Hematopoietic multipotent progenitor cell treated with erythropoietin and hydrocortisone succinate and interleukin-3 and kit ligand, for 15 days (in vitro differentiated cells): ENCODE measurements at places on chromosomes 6 and 20.

- no peak for DNase-seq
Measured at GRCh38 chr6:41777551-41778285, 2.0 kb downstream of the FRS3 start.

DNA sequence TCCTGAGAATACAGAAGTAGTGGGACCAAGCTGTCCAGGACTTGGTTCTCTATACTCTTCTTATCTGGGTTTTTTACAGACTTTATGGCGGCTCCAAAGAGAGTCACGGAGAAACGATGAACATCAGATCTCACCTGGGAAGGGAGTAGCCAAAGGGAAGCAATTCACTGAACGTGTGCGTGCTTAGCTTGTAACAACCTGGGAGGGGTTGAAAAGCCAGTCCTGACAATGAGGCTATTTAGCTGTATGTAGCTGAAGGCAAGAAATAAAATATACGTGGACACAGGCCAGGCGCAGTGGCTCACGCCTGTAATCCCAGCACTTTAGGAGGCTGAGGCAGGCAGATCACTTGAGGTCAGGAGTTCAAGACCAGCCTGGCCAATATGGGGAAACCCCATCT, 18.2 kb upstream of the RBL1 start:
- DNase-seq = no peak

DNA sequence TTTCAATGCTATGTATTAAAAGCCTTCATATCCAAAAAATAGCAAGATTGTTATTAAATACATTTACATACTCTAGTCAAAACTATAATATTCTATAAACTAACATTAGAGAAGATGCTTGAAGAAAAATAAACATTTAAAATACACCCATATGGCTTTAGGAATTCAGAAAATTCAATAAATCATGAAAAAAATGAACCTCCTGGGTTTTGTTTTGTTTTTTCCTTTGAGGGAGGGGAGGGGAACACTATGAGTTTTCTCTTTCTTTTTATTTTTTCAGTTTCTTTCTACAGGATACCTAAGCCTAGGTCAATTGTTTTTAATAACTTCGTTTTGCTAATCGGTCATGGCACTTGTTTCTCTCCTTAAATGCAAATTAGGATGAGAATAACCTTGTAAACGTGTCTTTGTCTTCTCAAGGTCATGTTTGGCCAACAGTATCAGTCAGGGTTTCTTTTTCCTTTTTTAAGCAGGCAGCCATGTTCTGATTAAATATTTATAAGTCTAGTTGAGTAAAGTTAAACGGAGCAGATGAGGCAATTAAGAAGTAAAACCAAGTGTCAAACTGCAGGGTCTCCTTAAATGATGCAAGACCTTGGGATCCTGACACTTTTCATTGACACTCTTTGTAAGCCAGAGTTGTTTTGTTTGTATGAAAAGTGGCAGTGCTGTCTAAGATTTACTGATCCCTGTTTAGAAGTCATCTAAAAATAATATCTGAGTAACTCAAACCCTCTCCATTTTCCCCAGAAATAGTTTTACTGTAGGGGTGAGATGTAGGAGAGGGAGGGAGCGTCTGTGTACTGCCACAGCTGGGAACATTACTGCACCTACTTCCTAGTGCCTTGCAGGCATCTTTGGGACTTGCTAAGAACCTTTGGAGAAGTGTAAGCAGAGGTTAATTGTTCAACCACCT, 392.3 kb downstream of the PLCB1 start:
- DNase-seq = no peak

- DNase-seq = no peak
Measured at GRCh38 chr20:7939663-7940062, 595 bp downstream of the HAO1 start.

- DNase-seq = no peak
Measured at GRCh38 chr20:60192326-60192725, 234.1 kb downstream of the CDH26 start.

DNA sequence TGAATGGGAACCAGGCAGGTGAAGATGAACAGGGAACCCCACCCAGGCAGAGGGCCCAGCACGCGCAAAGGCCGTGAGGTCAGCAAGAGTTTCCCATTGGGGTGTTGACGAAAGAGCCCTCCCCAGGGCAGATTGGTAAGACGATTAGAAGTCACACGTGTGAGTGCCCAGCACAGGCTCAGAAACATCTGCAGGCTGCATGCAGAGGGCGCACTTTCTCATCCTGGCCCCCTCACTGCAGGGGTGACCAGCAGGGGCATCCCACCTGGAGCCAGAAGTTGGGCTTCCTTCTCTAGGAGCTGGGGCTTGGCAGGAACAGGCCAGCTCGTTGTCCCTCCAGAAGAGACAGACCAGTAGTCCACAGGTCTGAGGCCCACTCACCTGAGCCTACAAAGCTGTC, 38.4 kb downstream of the VSTM2L start:
- DNase-seq = no peak

DNA sequence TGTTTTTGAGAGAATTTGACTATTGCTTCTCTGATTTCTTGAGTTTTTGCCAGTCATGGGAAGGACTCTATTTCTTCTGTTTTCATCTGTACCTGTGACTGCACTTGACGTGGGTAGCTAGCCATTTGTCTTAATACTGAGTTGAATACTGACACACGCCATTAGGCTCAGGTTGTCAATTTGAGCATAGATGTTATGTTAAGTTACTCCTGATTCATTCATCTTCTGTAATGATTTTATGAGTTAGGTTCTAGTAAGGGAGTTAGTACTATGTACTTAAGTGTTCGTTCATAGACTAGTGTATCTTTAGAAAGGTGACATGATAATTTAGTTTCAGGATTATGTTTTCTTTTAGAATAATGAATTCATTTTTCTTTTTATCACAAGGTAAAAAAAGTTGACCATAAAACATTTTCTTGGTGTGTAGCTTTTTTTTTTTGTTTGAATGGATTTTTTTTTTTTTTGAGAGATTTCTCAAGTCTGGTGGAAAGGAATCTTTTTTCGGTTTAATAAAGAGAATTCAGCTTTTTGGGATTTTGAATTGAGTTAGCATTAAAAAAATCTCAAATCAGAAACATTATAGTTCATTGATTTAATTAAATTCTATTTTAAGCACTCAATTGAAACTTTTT, 1.7 kb downstream of the AFDN start:
- DNase-seq = no peak

DNA sequence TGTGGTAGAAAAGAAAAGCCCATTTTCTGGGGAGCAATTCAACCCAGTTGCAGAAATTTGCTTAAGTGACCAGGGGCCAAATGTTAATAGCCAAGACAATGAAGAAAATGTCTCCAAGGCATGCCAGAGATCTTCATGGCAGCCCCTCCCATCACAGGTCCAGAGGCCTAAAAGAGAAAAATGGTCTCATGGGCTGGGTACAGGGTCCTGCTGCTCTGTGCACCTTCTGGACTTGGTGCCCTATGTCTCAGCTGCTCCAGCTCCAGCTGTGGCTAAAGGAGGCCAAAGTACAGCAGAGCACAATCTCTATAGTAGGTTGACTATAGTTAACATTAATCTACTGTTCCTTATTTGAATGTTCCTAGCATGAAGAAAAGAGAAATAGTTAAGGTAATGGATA, 44.7 kb downstream of the FRK start:
- no peak for DNase-seq

- peak; percentile 48 for DNase-seq
Measured at GRCh38 chr6:5453546-5453945, 192.2 kb downstream of the FARS2 start.

- DNase-seq = no peak
Measured at GRCh38 chr6:142378138-142378875, 76.5 kb downstream of the ADGRG6 start.

DNA sequence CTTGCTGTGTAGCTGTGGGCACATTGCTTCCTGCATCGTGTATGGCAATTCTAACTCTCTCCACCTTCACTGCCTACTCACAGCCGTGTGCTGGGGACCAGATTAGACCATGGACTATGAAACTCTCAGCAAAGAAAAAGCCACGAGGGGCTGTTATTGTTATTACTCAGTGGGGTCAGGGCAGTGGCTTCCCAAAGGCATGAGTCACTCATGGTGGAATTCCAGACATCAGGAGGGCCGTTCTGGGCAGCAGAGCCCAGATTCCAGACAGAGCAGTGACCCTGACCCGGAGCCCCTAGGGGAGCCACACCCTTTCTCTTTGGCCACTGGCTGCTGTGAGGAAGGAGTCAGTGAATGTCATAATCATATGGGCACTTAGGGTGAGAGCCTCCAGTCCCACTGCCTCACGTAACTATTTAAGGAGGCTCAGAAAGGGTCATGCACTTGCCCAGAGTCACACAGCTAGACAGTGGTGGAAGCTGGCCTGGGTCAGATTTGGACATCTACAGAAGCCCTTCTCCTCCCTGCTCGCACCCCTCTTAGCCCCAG, 22.2 kb upstream of the CCN5 start:
- DNase-seq = no peak

DNA sequence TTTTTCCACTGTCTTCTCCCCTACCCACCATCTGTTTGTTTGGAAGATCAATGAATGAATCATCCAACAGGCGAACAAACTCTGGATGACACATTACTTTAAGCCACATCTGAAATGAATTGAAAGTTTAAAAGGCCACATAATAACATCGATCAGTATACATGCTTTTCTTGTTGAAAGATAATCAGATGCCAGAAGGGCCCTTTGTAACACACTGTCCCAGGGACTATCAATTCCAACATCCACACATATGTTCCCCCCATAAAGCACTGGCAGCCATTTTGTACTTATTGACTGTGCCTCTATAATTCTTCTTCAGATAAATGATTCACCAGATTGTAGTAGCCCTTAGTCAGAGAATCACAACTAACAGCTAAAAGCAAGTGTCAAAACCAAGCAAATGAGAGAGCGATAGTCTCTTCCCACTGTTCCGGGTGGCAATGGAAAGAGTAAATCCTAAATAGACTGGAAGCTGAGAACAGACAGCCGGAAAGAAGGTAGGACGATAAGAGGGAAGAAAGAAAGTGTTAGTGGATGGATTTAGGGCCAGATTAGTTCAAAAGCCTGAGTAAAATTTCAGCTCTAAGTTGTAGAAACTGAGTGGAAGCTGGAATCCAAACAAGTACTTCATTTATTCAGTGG, 184.9 kb upstream of the TENT5A start:
- DNase-seq = no peak

DNA sequence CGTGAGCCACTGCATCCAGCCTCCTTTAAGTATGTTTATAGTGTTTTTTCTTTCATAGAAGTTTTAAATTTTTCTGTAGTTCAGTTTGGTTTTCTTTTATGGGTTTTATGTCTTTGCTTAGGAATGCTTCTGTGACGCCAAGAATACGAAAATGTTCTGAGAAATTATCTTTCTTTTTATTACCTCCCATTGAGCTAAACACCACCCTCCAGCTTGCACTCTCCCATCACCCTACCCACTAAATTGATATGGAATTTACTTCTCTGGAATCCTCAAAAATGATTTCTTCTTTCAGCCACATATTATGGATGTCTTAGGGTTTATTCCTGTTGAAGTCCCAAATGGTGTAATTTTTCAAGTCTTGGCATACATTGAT, 38.1 kb downstream of the JARID2 start:
- DNase-seq = no peak

- no peak for DNase-seq
Measured at GRCh38 chr6:50714487-50715379, 1.4 kb downstream of the TFAP2D start.

DNA sequence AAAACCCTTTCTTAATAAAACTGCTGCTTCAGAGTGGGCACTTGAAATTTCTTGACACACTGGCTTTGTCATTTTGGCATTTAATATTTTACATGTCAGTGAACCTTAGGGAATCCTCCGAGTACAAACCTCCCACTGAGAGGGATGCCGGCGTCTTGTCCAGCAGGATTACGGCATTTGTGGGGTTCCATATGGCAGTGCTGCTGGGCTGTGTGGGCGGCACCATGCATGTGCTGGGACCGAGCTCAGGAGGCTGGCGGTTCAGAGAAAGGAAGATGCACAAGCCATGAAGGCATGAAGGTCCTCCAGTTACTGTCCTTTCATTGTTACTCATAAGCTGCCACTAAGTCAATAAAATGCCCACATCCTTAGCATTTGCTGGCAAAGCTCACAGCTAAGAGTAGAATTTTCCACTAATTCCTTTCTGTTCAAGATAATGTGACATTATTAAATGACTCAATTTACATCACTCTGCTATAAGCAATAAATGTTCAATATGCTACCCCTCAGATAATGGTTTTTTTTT, 61.4 kb downstream of the LY86 start:
- no peak for DNase-seq

DNA sequence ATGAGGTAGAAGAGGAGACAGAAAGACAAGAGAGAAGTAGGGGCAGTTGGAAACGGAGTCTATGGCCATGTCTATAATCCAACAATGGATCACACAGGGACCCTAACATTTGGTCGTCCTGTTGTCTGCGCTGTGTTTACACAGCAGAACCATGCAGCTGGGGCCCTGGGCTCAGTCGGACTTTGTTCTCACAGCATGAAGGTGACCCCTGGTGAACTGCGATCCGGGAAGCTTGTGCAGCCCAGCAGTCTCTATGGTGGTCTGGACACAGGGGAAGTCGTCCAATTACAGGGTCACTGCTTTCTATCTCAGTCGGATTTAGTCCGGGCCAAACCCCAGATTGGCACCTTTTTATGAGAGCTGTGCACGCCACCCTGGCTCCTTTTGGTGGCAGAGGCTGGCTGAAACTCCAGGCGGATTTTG, 153.6 kb downstream of the FOXA2 start:
- DNase-seq = no peak

DNA sequence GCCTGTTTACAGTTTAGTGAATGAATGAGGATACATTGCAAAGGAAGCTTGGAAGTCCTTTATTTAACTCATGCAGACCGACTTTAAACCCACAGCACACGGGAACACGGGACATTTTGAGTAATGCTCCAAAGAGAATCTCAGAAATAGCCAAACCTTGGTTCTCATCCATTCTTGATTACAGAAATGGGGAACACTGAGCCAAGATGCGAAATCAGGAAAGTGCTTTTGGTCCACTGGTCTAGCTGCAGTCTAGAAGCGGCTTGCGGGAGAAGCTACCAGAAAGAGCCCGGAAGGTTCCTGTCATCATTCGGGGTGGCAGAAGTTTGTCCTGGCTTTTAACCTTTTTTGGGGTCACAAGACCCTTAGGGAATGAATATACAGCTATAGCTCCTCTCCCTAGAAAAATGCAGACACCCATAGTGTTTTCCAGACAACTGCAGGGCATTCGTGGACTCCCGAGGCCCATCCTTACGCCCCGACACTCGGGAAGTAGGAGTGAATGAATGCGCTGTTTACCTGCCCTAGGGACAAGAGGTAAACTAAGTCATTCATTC, 475 bp upstream of the TMEM181 start:
- DNase-seq = no peak

- no peak for DNase-seq
Measured at GRCh38 chr20:10505827-10506226, 70.7 kb downstream of the SLX4IP start.

DNA sequence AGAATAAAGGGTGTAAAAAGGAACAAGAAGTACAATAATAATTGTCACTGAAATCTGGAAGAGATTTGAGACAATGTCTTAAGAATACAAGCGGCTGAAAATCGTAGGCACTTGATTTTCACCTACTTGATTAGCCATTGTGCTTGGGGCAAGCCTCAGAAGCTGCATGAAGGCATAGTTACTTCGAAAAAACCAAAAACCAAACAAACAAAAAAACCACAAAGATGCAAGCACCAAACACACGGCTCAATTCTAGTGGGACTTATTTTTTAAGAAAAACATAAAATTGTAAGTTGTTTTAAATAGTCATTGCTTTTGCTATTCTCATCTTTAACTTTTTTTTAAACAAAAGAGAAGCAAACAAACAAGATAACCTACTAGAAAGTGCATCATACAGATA, 235.6 kb downstream of the OGFRL1 start:
- DNase-seq = no peak
